ENCODE measurements at places on chromosomes 3 and 15.
A peak's percentile ranks its signal among the peaks of the same experiment; 100 is the strongest.

GRCh38 chr15:48596415-48596814 lies 49.1 kb downstream of the FBN1 start:
- DNase-seq: no peak

GRCh38 chr3:33046521-33046920 lies 50.4 kb downstream of the GLB1 start:
- no peak for DNase-seq

GRCh38 chr3:181880331-181880730 lies 168.6 kb downstream of the SOX2 start:
- DNase-seq: no peak

- peak; percentile 74 for DNase-seq
These were observed 4.5 kb upstream of the RFT1 start for GRCh38 chr3:53134631-53135232.

DNA sequence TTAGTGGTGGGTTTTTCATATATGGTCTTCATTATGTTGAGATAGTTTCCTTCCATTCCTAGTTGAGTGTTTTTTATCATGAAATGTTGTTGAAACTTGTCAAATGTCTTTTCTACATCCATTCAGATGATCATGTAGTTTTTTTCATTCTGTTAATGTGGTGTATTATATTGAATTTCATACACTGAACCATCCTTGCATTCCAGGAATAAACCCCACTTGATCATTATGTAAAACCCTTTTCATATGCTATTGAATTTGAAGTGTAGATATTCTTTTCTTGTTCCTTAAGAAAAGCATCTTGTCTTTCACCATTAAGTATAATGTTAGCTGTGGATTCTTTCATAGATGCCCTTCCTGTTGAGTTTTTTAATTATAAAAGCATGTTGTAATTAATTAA lies 42.9 kb downstream of the PIAS1 start:
- DNase-seq: no peak

All from SW480 (cell line).